Amygdala (tissue), 56 donors: ENCODE measurements at places on chromosomes 6 and 20.

DNA sequence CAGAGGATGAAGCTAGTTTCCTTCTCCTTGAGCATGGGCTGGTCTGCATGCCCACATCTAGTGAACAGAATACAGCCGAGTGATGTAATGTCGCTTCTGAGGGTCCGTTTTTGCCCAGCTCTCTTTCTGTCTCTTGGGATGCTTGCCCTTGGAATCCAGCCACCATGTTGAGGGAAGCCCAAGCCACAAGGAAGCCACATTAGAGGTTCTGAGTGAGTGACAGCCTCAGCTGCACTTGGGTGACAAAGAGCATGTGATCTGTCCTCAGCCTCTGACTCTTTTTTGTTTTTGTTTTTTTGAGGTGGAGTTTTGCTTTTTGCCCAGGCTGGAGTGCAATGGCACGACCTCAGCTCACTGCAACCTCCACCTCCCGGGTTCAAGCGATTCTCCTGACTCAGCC lies 100.6 kb upstream of the SALL4 start:
- no peak for DNase-seq

DNA sequence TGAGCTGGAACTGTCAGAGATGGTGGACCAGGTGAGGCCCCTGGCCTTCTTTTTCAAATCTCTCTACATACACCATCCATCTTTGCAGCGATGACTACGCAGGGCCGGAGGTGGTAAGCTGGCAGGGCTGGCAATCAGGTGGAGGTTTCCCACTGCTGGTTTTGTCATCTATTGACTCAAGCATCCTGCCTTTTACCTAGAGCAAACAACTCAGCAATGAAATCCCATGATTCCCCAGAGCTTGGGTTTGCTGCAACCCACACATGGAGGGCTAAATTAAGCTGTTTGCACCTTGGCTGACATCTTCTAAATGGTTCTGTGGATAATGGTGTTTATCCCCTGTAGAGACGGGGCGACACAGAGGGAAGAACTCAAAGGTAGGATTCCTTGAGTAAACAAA lies 170.2 kb downstream of the SCP2D1 start:
- DNase-seq: no peak

GRCh38 chr6:146028252-146028795 lies 538 bp upstream of the GRM1 start:
- no peak for DNase-seq

GRCh38 chr20:47125758-47126591 lies 230.5 kb downstream of the ZMYND8 start:
- no peak for DNase-seq

DNA sequence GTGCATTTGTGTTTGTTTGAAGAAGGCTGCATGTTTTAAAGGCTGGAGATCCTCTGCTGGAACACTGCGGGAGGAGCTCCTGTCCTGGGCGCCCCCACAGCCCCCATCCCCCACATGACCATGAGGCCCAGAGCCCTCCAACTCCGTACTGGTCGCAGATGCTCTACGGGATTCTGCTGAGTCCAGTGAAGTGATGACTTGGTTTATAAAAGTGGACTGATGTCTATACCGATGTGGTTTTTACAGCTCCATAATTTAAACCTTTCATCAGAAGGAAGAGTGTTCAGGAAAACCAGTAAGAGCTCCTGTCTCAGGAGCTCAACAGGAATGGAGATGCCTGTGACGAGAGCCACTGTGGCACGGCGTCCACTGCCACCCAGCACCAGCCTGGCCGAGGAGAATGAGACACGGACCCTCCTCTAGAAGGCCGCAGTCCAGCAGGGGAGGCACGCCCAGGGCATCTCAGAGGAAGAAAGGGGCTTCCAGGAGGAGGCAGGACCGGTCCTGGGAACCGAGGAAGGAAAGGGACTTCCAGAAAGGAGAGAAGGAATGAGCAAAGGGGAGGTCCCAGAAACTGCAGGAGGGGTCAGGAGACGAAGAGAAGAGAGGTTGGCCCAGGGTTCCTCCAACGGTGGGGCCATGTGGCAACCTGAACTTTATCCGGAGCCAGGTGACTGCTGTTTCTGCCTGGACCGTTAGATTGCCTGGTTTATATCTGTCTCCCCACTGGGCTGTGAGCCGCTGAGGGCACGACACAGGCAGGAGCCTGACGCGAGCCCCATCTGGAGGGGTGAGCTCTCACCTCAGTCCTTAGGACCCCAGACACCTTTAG lies 26.9 kb downstream of the BFSP1 start:
- no peak for DNase-seq

- peak; percentile 3 for DNase-seq
These were observed at the start of gene TSHZ2 for GRCh38 chr20:52972190-52972937. Gene TSHZ2 (plus strand): TSS chr20:52972358. CDS start chr20:52973294, 936 bp downstream.

GRCh38 chr6:21590346-21590745 lies 3.2 kb upstream of the SOX4 start:
- DNase-seq: no peak

GRCh38 chr6:108793516-108794251 lies 54.5 kb upstream of the ARMC2 start:
- no peak for DNase-seq

GRCh38 chr6:3014675-3015066 lies 15.0 kb downstream of the NQO2 start:
- no peak for DNase-seq

DNA sequence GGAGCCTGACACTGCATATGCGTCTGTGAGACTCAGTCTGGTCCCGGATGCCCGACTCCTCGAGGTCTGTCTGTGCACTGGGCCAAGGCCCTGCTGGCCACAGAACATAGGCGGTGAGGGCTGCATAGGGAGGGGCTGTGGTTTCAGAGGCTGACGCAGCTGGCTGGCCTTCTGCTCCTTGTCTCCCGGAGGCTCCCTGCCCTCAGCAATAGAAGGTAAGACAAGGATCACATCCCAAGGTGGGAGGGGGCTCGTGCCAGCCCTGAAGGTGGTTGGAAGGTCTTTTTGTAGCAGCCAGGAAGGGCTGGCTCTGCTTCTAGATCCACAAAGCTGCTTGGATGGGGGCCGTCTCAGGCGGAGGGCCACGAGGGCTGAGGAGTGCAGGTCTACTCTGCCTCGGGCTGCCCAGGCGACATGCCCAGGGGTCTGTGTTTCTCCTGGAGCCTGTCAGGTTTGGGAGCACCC lies 239.8 kb upstream of the SULF2 start:
- DNase-seq: peak; percentile 4

DNA sequence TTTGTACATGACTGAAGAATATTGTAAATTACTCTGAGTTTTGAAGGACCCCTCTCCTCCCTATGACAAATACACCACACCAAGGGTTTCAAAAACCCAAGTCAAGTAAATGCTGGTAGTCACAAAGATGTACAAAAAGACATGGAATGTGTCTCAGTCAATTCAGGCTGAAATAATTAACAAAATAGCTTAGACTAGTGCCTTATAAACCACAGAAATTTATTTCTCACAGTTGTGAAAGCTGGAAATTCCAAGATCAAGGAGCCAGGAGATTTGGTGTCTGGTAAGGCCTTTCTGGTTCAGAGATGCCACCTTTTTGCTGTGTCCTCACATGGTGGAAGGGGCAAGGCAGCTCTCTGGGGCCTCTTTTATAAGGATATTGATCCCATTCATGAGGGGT lies 202.3 kb upstream of the RIN2 start:
- DNase-seq: no peak
